NCI-H748 treated with DMSO at 0.1 percent for 48 hours (cell line): ENCODE measurements at places on chromosomes 2 and 18.

DNA sequence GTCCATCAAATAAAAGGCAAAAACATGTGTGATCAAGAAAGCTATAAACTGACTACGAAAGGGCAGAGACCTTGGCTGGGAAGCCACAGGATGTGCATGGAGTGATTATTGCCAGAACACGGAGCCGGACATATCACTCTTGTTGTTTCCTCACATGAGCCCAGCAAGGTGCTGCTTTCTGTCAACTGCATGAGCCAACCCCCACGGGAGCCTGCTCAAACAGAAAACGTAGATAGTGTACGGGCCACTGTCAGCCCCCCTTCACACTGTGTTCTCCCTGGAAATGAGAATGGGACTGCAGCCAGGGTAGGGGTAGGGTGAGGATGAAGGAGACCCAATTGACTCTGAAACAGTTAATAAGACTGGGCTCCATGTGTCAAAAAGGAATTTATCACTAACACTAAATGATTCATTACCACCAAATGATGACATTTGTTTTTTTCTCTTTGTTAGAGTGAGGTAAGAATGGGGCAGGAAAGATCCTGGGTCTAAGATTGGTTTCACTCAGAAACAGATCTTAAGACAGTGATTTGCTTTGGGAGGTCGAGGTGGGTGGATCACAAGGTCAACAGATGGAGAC lies 235.8 kb downstream of the MREG start:
- DNase-seq = no peak

DNA sequence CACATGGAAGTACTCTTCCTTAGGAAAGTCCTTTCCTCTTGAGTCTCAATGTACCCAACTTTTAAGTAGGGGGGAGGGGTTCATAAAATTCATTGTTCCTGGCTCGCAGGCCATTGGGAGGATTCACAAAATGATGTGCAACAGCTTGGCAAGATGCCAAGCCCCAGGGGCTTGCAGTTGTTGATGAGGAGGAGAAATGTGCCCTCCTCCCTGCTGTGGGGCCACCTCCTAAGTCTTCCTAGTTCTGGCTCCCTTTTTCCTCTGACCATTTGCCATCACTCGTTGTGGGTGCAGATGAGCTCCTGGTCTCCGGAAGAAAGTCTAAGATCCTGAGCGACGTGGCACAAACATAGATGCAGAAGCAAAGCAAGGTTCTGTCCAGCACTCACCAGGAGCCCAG lies 435.4 kb downstream of the EIPR1 start:
- no peak for DNase-seq

DNA sequence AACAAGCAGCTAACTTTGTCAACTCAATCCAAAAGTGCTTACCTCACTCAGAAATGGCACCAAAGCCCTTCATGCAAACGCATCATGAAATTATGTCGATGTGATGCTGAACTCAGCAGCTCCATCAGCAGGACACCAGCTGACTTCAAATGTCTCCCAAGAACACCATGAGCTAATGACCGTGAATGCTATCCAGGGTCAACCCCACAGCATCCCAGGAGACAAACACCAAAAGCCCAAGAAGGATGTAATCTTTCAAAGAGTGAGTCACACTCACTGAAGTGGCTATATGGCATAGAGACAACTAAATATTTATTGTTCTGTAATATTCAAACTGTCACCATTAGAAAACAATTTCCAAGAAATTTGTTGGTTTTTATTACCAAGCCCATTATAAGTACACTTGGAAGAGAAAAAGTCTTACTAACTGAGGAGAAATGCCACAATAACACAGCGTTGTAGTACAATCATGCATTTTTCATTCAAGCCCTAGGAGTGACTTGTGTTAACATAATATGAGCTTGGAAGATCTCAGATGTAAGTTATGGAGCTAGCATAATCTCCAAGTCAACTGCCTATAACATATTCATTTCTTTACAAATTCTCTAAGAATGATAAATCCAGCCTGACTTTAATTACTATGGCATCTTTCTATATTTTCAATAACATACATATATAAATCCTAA lies 165.0 kb upstream of the CCDC68 start:
- DNase-seq = no peak

DNA sequence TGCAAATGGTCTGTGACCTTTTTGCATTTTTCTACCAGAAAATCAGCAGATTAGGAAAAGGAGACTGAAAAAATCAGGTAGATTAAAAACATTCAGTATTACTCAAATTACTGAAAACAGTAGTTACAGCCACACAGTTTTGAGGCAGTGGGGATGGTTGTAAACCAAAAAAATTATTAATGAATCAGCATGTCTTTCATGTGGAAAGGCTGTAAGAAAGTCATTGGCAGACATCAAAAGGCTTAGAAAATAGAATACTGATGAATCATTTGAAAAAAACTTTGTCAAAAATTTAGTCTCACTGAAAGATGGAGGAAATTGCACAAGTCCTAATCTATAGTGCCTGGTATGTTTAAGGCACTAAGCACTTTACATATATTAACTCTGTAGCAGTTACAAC lies 133.9 kb upstream of the GCFC2 start:
- DNase-seq = no peak

DNA sequence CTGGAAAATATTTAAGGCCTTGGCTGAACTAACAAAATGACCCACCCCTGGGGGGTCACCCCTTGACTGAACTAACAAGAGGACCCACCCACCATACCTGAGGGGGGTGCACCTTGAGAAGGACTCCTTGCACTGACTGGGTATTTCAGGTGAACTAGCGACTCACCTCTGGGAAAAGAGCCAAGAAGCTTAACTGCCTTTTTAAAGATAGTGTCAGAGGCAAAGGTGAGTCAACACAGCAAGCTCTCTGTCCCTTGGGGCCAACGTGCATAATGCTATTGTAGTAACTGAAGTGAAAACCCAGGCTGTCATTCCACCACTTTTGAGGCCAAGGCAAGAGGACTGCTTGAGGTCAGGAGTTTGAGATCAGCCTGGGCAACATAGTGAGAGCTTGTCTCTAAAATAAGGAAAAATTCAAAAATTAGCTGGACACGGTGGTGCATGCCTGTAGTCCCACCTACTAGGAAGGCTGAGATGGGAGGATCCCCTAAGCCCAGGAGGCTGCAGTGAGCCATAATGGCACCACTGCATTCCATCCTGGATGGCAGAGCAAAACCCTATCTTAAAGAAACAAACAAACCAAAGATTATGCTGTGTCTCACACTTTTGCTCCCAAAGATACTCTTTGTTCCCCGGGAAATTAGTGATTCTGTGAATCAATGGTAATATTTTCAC lies 36.4 kb upstream of the ZCCHC2 start:
- no peak for DNase-seq

DNA sequence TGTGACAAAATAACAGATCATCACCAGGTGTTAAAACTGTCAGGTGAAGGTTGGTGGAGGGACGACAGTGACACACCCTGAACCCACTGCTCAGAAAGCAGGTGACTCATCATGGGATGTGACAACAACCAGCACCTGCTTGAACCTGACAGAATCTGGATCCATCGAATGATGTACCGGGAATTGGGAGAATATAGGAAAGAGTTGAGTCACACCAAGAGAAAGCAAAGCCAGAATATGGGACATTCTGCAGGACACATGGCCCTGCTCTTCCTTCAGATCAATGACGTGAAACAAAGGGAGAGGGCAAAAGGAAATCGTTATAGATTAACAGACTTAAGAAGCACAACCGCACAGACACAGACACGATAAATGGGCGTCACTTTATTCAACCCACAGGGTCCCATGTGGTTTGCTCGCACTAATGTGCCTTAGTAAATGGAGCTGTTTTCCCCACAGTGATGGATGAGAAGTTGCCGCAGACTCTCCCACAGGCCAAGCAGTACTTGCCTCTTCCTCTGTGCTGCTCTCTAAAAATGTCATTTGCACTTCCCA lies 100.1 kb downstream of the CRACDL start:
- DNase-seq = no peak

GRCh38 chr2:21024722-21025389 lies 19.0 kb downstream of the APOB start:
- no peak for DNase-seq

- no peak for DNase-seq
Observed at GRCh38 chr2:190996338-190996946, 17.5 kb downstream of the STAT1 start.

DNA sequence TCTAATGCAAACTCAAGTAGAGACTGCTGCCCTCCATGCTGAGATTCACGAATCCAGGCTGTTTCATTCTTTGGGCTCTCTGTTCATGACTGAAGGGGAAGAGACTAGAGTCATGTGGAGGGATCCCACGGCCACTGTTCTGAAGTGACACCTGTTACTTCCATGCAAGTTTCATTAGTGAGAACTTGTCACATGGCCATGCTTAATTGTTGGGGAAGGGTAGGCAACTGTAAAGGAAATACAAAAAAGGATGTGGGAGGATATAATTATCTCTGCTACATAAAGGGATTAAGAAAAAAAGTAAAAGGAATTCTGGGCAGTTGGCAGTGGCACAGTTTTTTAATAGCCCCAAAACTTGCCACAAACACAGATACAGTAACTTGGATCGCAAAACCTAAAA lies 28.0 kb upstream of the PSME4 start:
- DNase-seq = no peak

DNA sequence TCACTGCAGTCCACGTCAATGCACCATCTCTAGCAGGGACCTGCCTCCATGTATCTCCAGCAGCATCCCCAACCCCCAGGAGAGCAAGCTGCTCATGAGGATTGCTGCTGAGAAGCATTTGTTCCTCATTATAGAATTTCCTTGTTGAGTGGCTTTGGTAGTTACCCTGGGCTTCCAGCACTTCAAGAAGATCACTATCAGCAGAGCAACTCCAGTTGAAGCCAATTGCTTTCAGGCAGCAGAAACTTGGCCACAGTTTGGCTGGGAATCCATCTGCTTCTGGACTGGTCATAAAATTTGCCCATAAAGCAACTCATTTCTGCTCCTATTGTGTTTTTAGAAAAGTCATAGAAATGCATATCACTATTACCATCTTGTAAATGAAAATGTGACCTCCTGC lies 17.4 kb downstream of the TRPM8 start:
- DNase-seq = no peak

DNA sequence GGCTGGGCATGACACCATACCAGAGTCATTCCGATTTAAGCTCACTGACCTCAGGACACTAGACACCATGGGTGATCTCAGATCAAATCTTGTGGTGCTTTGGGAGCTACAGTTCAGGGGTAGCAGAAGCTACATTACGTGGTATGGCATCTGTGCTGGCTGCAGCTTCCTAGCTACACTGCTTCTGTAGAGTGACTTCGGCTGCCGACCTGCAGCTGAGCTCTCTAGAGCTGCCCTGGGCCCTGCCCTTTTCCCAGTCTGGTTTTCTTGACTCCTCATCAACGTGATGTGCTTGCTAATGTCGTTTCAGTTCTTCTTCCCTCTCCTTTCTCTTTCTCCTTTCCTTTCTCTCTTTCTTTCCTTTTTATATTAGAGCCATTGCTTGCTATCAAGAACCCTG lies 100.2 kb downstream of the AP1S3 start:
- DNase-seq = no peak

GRCh38 chr2:74301262-74301661 lies 42.0 kb downstream of the SLC4A5 start:
- DNase-seq = no peak

- DNase-seq = no peak
Observed at GRCh38 chr2:77034445-77034844, 487.7 kb downstream of the LRRTM4 start.

GRCh38 chr18:31410716-31411483 lies 34.3 kb downstream of the DSG4 start:
- DNase-seq = no peak

DNA sequence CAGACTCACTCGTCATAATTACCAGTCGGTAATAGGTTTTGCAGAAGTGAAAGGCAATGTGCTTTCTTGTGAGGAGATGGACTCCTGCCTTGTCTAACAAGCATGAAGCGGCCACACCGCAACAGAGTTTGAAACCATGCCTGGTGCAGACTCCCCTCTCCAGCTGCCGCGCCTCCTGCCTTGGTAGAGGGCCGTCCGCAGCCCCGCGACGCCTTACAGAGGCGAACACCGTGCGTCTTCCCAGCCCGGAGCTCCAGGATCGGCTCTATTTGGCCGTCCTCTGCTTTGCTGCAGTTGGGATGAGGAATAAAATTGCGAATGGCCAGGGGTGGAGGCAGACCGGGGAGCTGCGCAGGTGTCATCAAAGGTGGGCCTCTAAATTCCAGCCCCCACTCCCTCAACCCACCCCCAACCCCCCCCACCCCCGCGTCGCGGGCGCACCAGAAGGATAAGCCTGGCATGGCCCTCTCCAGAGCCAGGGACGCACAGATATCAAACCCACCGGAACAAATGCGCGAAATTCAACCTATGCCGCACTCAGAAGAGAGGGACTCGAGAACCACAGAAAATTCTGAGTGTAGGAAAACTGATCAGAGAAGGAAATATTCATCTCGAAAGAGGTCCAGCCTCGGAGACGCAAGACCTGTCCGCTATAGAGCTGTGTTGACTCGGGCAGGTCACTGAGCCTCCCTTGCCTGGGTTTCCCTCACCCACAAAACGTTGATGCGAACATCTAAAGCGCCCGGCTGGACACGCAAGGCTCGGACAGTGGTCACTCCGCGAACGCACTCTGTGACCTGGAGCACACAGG lies 1.1 kb downstream of the TRABD2A start:
- no peak for DNase-seq

- DNase-seq = no peak
Observed at GRCh38 chr2:145789636-145790035, 1269.7 kb upstream of the ZEB2 start.

DNA sequence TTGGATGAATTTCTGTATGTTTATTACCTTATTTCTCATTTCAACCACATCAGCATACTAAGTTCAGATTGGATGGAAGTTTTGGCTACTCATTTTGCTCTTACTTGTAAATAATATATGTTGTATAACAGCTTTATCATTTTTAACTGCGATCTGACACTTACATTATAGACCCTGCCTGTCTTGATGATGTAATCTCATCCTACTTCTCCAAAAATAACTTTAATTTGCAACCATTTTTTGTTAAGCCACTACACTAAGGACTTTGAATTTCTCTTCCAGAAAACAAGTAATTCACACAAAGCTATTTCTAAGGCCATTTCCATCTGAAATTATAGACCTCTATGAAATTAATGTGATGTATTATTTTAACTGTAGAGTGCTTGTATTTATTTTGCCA lies 240.7 kb downstream of the WDR7 start:
- no peak for DNase-seq

DNA sequence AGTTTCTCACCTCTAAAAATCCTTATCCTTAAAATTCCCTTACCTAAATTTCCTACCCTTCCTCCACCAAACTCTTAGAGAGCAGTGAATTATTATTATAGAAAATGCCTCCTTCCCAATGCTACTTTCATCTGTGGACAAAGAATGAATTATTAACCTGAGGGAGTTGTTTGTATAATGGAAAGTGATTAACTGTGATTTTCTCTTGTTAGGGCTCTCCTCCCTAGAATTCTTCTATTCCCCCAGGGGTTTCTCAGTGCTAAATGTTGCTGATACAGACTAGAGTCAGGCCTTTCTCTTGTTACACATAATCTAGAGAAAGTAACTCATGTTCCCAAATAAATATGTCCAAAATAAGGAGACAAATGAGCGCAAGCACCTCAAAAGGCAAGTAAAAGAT lies 23.3 kb downstream of the EPB41L5 start:
- no peak for DNase-seq

GRCh38 chr2:205964111-205964761 lies 121.7 kb downstream of the INO80D start:
- no peak for DNase-seq

- peak; percentile 27 for DNase-seq
Observed at GRCh38 chr2:73333564-73333963, 40.2 kb upstream of the EGR4 start.
